ENCODE measurements at places on chromosomes 4 and X.

DNA sequence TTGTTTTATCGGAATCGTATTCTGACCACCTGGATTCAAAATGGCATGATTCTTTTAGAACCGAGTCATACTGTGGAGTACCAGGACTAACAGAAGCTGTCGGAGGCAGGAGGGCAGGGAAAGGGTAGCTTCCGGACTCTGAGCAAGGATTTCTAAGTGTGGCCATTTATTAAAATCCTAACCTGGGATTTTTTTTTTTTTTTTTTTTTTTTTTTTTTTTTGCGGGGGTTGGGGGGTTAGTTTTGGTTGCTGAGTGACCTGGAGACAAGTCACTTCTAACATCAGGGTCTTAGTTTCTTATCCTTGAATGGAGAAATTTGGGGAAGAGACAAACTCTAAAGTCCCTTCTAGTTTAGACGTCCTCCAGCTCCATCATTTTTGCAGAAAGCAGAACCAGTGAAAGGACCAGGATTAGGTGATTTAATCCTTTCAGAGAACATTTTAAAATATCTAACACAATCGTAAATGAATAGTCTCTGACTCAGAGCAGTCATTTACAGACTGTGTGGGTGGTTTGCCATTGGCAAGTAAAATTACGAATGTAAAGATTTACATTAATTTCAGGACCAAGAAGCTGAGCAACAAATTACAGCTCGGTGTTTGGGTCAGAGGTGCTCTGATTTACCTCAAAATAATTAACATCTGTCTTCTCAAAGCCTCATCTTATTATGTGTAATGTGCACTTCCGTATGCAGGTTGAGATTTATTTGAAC lies 7.3 kb downstream of the SLC25A5 start:
- no peak for DNase-seq

DNA sequence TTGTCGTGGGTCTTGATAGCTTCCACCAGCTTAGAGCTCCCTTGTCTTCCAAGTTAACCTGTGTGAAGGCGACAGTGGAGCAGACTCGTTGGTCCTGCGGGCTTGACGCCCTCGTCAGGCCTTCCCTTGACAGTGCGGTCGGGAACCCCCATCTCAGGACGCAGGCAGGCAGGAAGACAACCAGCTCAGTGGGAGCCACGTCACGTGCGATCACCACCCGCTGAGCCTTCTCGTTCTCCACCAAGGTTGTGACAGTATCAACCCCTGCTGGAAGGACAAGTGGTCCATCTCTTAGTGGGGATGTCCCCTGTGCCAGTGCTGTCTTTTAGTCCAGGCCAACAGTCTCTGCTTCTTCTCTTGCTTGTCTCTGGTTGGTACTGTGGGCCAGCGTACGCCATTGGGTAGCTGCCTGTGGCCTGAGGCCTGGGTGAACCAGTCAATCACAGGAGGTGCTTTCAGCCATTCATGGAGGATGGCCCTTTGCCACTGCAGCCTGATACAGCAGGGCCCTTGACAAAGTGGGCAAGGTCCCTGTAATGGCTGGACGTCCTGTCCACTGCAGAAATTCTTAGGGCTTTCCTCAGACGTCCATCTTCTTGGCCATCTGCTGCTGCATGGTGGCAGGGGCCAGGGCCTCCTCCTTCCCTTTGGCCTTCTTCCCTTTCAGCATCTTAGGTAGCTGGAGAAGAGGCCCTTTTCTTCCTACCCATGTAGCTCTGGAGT lies 31.4 kb downstream of the RGS12 start:
- DNase-seq = no peak

DNA sequence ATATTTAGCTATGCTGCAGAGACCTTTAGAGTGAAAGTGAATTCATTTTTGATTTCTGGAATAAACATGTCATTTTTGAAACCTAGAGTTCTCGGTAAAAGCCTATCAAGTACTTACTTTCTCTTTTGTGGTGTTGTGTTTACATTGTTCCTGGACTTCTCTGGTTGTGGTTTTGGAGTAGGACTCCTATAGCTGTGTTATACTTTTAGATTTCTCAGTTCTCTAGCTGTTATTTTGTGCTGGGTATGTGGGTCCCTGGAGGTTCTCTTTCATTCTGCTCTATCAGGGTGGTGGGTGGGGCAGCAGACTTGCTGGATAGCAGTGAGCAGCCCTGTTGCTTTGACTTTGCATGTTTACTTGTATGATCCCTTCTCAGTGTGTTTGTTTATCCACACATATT lies 25.6 kb upstream of the MSMO1 start:
- DNase-seq = no peak

- no peak for DNase-seq
These were observed 24.7 kb upstream of the PBDC1 start for GRCh38 chrX:76148041-76148665.

DNA sequence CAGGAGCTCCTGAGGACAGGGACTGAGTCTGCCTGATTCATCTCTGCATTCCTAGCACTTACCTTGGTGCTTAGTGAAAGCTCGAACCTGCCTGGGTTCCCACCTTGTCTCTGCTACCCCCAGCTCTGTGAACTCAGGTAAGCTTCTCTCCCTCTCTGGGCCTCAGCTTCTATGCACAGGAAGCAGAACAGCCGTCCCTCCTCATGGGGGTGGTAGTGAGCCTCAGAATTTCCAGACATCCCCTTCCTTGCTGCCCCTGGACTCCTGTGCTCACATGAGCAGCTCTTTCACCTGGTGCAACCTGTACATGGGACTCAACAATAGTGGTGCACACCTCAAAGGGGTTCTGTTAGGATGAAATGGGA lies 50.8 kb downstream of the HTRA3 start:
- DNase-seq = no peak

GRCh38 chr4:90254357-90254756 lies 127.2 kb downstream of the CCSER1 start:
- no peak for DNase-seq

GRCh38 chrX:120697053-120697452 lies 67.2 kb upstream of the C1GALT1C1 start:
- DNase-seq = peak; percentile 4

DNA sequence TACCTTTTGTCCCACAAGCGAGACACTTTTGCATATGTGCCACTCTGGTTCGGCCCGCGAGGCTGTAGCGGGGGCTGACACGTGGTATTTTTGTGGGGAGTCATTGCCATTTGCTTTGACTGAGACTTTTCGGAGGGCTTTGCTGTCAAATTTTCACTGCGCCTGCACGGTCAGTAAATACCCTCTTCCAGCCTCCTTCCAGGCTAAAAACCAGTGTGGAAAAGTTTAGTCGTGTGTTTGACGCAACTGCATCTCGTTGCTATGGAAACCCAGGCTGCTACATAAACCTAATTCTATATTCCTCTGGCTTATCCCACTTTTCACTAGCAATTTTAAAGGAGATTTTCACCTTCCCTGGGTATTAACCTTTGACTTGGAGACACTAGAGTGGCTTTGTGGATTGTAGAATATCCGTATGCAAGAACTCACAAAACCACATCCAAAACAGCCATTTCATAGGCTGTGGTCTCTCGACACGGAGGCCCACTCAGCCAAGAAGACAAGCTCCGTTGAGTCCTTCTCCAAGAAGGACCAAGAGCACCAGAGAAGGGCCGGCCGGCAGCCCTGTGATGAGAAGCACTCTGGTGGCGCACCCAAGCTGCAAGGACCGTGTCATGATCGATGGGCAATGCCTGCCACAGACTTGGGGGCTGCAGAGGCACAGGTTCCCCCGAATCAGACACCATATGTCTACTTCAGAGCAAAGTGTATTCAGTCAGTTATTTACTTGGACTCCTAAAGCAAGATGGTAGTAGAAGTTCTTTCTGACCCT lies 38.4 kb upstream of the ENPP6 start:
- no peak for DNase-seq

DNA sequence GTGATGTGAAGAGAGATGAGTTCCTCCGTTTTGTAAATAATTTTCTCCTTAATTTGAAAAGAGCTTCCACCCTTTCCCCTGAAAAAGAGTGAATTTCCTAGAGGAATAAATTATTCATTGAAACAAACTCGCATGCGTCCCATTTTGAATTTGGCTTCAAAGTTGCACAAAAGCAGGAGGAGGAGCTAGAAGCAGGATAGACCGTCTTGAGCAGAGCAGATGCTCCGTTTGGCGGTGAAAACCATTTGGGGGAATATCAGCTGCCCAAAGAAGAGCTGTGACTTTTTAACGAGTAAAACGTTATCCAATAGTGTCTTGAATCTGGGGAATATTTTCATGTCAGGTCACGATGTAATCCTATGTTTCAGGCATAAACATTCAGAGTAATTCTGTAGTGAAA lies 42.0 kb downstream of the FAM149A start:
- DNase-seq = no peak

GRCh38 chrX:132467026-132467425 lies 21.8 kb downstream of the MBNL3 start:
- DNase-seq = no peak

DNA sequence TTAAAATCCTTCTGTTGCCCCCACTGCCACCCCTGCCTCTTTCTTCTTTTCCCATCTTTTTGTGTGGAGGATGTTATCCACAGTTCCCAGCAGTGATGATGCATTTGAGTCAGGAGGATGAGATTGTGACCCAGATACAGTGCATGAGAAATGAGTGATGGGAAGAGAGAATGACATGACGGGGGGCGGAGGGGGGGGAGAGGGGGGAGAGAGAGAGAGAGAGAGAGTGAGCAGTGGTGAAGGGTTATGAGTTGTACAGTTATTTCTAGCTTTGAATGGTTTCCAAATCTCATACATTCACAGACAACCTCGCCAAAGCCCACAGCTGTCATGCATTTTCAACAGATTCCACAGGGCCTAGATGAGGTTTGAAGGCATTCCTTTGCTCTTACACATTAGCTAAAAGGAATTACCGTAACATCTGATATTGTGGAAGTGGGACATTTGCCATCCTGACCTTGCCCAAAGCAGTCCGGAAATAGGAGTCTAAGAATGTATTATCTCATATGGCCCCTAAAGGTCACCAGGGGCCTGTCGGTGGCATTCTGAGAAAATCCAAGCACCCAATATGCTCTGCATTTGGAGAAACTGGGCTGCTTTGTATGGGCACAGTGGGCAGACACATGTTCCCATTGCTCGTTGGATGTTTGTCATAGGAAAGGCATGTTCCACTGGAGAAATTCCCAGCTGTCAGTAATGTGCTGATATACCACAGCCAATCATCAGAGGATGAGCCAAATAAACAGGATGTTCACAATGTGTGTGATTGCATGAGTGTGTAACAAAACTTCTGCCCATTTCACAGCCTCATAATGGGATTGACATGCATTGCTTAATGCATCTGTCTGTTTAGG lies 435.8 kb downstream of the SPRY1 start:
- DNase-seq = no peak

DNA sequence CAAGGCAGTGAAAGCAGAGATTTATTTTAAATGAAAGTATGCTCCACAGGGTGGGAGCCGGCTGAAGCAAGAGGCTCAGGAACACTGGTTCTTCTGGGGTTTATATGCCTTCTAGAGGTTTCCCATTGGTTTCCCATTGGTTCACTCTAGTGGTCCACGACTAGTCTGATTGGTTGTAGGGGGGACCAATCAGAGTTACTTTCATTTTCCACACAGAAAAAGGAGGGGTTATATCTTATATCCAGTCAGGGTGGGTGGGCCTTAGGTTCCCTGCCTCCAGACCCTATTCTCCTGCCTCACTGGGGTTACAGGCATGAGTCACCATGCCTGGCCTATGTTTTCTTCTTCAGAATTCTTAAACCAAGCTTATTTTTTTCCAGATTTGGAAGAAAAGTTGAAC lies 101.6 kb downstream of the KLHL8 start:
- DNase-seq = no peak

DNA sequence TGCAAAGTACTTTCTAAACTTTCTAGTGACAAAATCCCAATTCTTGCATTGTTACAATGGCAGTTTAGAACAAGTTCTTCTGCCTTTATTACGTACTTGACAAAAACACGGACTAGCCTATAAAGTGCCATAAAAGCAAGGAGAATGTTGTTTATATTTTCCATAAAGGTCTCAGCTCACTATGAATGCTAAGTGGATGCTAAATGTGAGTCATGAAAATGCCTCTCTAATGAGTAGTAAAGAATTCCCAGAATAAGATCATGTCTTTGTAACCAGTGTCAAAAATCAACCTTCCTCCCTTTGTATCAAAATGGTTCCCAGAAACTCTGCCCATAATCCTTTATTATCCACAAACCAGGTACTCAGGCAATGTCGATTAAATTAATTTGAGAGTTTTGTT lies 539.8 kb upstream of the SLIT2 start:
- no peak for DNase-seq

DNA sequence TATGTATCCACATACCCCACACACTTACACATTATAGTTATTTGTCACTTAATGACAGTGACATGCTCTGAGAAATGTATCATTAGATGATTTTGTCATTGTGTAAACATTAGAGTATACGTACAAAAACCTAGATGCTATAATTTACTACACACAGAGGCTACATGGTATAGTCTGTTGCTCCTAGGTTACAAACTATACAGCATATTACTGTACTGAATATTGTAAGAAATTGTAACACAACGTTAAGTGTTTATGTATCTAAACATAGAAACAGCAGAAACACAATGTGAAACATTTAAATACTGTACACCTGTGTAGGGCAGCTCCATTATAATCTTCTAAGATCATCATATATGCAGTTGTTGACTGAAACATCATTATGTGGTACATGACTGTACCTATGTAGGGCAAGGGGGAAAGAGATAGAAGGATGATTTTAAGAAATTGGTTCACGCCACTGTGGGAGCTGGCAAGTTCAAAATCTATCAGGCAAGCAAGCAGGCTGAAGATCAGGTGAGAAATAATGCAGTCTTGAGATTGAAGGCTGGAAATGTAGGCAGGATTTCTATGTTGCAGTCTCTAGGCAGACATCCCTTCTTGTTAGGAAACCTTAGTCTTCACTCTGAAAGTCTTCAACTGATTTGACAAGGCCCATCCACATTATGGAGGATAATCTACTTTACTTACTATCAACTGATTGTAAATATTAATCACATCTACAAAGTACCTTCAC lies 78.0 kb upstream of the CPEB2 start:
- DNase-seq = no peak

GRCh38 chrX:150506486-150506885 lies 61.9 kb upstream of the MTM1 start:
- DNase-seq = no peak

- no peak for DNase-seq
These were observed 155.2 kb downstream of the ZNF330 start for GRCh38 chr4:141375855-141376254.

- no peak for DNase-seq
These were observed 31.7 kb upstream of the MXRA5 start for GRCh38 chrX:3378156-3378555.

GRCh38 chr4:131974730-131975129 lies 1174.4 kb upstream of the PCDH10 start:
- no peak for DNase-seq

- DNase-seq = no peak
These were observed 8.1 kb downstream of the SH3BP2 start for GRCh38 chr4:2800691-2801596.

GRCh38 chr4:156972379-156973015 lies 898 bp upstream of the PDGFC start:
- DNase-seq = no peak

DNA sequence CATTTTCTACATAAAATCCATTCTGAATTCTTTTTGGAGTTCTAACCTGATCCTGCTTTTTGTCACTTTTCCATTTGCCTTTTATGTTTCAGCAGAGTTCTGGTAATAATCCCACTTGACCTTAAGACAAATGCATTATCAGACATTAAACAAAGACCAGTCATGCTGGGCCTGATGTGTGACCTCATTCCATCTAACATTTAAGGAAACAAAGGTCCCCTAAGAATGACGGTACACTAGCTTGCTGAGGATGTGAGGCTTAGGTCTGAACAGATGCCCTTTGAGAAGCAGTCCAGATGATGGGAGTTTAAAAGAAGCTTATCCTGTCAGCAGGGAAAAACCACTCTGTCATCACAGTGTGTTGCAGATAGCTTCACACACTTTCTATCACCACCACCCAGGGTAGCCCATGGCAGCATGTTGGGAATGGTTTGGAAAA lies 38.1 kb upstream of the PDE5A start:
- no peak for DNase-seq

Data from stimulated activated CD8-positive, alpha-beta memory T cell treated with anti-CD3 and anti-CD28 coated beads, Interleukin-15, amount 100 ng/mL, for 48 hours (primary cell).